T47D (cell line): ENCODE measurements at places on chromosomes 16 and 17.

DNA sequence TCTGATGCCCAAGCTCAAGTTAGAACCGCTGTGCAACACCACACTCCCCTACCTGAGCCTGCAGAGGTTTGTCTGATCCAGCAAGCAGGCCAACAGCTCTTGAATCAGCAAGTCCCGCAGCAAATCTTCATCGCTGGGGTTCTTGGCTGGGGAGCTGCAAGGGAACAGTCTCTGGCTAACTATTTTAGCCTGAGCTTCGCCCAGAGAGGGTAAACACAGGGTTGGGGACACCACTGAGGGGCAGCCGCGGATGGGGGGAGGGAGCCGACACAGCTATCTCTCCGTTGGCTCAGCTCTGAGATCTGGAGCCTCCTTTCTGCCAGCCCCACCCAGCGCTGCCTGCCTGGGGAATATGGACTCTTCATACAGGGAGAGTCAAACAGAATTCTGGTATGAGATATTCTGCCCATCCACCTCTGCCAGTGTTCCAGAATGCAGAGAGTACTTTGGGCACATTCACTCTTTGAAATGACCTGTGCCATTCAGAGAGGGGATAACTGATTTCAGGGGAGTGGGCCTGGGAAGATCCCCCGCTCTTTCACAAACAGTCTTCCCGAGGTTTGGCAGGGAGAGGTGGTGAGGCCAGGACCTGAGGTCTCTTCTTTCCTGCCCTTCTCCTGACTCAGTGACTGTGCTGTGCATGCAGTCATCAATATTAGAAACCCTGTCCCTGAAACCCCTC lies 7.4 kb downstream of the GIP start:
- no peak for DNase-seq

DNA sequence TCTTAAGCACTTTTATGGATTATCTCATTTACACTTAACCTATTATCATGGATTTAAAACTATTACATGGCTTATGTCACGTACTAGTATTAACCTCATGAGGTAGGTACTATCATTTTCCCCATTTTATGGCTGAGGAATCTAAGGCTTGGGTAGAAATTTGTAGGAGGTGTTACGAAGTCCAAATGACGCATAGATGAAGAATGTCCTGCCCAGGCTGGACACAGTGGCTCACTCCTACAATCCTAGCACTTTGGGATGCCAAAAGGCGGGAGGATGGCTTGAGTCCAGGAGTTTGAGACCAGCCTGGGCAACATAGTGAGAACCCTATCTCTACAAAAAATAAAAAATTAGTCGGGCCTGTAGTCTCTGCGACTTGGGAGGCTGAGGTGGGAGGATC lies 4.8 kb upstream of the C1QL1 start:
- no peak for DNase-seq

- DNase-seq = no peak
These were observed 610.0 kb upstream of the CDH11 start for GRCh38 chr16:65731833-65732232.

- DNase-seq = peak; percentile 63
These were observed 665 bp upstream of the ALDH3A2 start for GRCh38 chr17:19647697-19648474.

DNA sequence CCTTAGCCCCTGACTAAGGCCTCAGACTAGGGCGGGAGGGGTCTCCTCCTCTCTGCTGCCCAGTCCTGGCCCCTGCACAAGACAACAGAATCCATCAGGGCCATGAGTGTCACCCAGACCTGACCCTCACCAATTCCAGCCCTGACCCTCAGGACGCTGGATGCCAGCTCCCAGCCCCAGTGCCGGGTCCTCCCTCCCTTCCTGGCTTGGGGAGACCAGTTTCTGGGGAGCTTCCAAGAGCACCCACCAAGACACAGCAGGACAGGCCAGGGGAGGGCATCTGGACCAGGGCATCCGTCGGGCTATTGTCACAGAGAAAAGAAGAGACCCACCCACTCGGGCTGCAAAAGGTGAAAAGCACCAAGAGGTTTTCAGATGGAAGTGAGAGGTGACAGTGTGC lies 12.7 kb downstream of the CES3 start:
- no peak for DNase-seq

DNA sequence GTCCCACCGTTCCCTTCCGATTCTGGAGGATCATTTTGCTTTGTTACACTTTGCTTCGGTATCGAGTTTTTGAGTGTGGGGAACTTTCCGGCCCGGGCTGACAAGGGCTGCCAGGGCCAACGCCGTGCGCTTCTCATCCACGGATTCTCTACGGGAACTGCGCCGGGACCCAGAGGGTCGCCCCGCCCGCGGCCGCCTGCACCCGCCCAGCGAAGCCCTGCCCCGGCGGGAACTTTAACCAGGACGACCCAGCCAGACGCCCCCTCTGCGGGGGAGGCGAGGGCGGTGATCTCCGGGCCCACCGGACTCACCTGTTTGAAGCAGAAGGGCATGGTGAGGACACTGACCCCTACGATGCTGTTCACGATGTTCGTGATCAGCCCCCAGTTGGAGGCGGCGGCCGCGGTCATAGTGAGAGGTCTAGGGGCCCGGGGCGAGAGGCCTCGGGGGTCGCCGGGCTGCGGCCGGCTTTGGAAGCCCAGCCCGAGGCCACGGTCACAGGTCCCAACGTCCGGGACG lies 536 bp downstream of the SLC38A10 start:
- no peak for DNase-seq
